ENCODE measurements at places on chromosomes 13 and 19.

DNA sequence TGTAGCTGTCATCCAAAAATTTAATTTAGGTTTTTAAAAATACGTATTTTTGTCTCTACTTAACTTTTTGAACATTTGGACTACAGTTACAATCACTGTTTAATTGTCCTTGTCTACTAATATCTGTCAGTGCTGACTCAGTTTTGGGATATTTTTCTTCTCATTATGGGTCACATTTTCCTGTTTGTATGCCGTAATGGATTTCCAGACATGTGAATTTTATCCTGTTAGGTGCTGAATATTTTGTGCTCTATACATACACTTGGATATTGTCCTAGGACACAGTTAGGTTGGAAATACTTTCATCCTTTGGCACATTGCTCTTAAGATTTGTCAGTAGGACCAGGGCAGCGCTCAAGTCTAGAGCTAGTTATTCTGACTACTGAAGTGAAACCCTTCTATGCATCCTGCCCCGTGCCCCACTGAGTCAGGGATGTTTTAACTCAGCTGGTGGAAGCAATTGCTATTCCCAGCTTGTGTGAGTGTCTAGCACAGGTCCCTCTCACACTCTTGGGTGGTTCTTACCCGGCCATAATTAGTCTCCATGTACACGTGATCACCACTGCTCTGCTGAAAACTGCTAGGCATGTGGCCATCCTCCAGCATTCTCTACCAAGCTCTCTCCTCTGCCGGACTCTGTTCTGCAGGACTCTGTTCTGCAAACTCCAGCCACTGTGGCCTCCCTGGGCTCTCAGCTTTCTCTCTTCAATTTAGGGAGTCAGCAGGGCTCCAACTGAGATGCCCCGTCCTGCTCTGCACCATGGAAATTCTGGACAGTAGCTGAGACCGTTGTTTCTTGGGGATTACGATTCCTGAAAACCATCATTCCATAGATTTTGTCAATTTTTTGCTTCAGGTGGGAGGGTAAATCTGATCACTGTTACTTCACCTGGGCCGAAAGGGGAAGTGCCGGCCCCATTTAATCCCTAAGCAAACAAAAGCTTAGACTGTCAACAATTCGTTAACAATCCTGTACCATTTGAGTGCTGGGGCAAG, 11.1 kb downstream of the PROZ start:
- peak; percentile 60 for DNase-seq

DNA sequence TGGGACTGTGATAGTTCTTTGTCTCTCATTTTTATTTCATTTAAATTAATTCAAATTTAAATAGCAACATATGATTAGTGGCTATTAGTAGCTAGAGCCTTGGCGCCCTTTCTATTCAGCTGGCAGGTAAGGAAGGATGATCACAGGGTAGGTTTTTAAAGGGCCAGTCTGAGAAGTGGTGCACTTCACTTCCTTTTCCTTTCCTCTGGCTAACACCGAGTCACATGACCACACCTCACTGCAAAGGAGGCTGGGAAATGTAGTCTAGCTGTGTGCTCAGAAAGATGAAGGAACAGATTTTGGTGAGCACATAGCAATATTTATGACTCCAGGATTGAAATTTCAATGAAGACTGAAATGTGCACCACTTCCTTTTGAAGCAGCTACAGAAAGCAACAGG, 128.7 kb downstream of the TSHZ3 start:
- DNase-seq = no peak

- DNase-seq = no peak
Measured at GRCh38 chr19:17329366-17330261, 5.0 kb downstream of the ANO8 start.

DNA sequence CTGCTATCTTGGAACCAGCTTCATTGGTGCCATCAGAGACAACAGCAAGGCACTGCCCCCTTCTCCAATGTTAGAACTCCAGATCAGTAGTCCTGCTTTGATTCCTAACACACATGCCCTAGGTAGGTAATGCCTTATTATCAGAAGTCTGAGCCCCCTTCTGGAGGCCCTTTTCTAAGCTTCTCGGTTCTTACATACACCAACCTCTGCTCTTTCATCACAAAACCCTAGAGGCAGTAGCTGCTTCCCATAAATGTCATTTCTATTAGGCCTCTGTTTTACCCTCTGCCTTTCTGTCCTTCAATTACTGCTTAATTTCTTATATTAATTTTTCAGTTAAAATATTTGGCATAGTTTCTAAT, 65.3 kb upstream of the KLHL1 start:
- no peak for DNase-seq

- DNase-seq = no peak
Measured at GRCh38 chr19:45653634-45654033, 14.4 kb upstream of the GIPR start.

DNA sequence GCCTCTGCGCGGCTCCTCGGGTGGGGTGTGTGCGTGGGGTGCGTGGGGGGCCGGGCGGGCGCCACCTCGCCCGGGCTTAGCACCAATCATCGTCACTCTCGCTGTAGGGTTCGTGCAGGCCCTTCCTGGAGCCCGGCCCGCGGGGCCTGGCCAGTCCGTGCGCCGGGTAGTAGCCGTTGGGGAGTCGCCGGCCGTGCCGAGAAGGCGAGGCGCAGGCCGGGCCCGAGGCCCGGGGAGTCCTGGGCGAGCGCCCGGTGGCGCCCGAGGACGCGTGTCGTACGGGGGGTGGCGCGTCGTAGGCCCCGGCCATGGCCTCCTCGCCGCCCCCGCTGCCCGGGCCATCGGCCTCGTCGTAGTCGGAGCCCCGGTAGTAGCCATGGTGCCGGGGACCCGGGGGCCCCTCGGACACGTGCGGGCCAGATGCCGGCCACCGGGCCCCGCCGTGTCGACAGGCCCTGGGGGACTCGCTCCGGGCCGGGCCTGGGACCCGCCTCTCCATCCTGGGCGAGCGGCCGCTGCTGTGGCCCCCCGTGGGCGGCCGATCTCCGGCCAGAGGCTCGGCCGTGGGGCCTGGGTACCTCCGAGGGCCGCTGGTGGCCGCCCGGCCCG, 57.1 kb downstream of the IER2 start:
- DNase-seq = peak; percentile 68

All from HuH-7.5 (cell line).